ENCODE measurements at places on chromosomes 11 and 22. TPM values are rescaled to one million over a fixed set of nuclear protein-coding genes. Genes with fewer than 3 reads are reported as not detected.

RAG2 gene
- total RNA-seq: not detected

PDE3B gene
- total RNA-seq: 22.0 TPM

TRIM68 gene
- total RNA-seq: 5.9 TPM

DNA sequence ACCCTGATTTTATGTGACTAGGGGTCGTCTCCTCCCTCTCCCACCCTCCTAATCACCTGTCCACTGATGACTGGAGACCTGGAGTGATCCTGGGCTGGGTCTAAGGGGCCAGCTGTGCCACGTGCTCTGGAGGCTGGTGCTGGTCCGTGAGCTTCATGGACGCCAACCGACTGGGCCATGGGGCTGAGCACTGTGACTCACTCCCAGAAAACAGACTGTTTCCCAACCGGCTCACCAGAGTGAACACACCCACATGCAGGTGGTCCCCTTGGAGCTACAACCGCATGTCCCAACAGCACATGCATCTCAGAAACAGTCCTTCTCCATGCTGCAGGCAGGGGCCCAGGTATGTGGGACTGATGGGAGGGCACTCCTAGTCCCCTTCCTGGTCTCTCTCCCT lies 14.0 kb upstream of the LMO1 start:
- no peaks in the 10 kb centered on the region for H3K36me3 ChIP-seq
- H3K27ac ChIP-seq: no peak overlapping the region
- no peak overlapping the region for H3K4me3 ChIP-seq
- no peaks in the 10 kb centered on the region for H3K27me3 ChIP-seq

- no peaks in the 10 kb centered on the region for H3K36me3 ChIP-seq
- no peaks in the 10 kb centered on the region for H3K4me1 ChIP-seq
- no peaks in the 10 kb centered on the region for H3K27me3 ChIP-seq
- no peak for DNase-seq
- no peak overlapping the region for H3K27ac ChIP-seq
Measured at GRCh38 chr11:59368238-59369022, 9.7 kb downstream of the OR5AN1 start.

GRCh38 chr11:68683536-68684384 lies 584 bp upstream of the GAL start:
- H3K4me3 ChIP-seq: peak overlapping the region; percentile 26
- peaks cover 10% of the 10 kb centered on the region for H3K4me1 ChIP-seq
- H3K27me3 ChIP-seq: peaks cover 15% of the 10 kb centered on the region
- H3K27ac ChIP-seq: no peak overlapping the region
